HFFc6 (cell line): ENCODE measurements at places on chromosomes 1 and 21.

- peaks cover 19% of the 10 kb centered on the region for H3K4me1 ChIP-seq
- H3K36me3 ChIP-seq, result no peaks in the 10 kb centered on the region
- peak overlapping the region; percentile 77 for H3K27ac ChIP-seq
- H3K27me3 ChIP-seq, result peaks cover 4% of the 10 kb centered on the region
- peak overlapping the region; percentile 97 for H3K4me3 ChIP-seq
These were observed 667 bp downstream of the TMEM50B start for GRCh38 chr21:33478935-33479678.

DNA sequence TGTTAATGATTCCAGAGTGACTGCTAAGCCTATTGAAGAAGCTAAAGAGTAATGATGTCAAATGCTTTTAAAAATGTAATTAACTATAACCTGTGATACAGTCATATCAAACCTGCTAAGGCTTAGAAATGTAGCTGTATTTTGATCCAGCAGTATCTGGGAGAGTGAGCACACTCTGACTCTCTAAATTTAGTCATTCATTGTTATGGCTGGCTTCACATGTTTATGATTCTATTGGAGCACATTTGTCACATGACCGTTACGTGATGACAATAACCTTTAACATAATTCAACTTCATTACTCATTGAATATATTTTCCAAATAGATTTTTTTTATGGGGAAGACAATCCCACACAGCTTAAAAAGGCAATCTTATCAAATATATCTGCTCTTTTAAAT lies 587.1 kb downstream of the LMO4 start:
- peaks cover 5% of the 10 kb centered on the region; the same call in 1 of the 2 replicates for H3K36me3 ChIP-seq
- no peak overlapping the region for H3K27ac ChIP-seq
- no peak overlapping the region for H3K4me3 ChIP-seq

DNA sequence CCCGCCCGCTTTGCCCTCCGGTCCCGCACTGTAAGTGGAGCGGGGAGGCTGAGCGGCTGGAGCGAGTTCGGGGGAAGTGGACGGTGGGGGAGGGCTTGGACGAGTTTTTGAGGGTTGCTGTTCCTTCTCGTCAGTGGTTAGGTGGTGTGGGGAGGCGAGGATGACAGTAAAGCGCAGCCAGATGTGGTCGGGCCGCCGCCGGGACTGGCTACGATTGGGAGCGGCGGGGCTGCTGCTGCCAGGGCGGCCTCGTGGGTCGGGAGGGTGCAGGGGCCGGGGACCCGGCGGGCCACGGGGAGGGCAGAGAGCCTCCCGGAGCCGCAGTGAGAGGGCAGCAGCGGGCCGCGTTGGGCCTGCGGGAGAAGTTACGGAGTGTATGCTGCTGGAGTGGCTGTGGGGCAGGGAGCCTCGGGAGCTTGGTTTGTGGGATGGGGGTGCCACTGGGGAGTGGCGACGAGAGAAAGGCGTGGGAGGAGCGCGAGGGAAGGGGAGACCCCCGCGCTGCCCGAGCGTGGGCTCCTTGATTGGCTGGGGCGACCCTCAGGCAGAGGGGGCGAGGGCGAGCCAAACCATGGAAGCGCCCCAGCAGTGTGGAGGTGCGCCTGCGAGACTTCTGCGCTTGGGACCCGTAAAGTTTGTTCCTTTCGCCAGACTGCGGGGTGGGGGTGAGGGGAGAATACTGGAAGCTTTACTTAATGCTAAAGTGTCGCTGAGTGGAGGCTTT lies 2.1 kb downstream of the ADGRL2 start:
- peak; percentile 33 for DNase-seq
- H3K27me3 ChIP-seq, result peaks cover 23% of the 10 kb centered on the region
- H3K36me3 ChIP-seq, result no peaks in the 10 kb centered on the region

- H3K36me3 ChIP-seq, result no peaks in the 10 kb centered on the region
- H3K4me1 ChIP-seq, result no peaks in the 10 kb centered on the region
- DNase-seq, result peak; percentile 33
These were observed 24.9 kb upstream of the C1QA start for GRCh38 chr1:22611530-22611947.

GRCh38 chr1:2556678-2557481 lies 709 bp downstream of the TNFRSF14 start:
- H3K4me1 ChIP-seq, result peaks cover 12% of the 10 kb centered on the region
- peaks cover 1% of the 10 kb centered on the region for H3K27me3 ChIP-seq
- H3K27ac ChIP-seq, result peak overlapping the region; percentile 89
- no peaks in the 10 kb centered on the region for H3K36me3 ChIP-seq

DNA sequence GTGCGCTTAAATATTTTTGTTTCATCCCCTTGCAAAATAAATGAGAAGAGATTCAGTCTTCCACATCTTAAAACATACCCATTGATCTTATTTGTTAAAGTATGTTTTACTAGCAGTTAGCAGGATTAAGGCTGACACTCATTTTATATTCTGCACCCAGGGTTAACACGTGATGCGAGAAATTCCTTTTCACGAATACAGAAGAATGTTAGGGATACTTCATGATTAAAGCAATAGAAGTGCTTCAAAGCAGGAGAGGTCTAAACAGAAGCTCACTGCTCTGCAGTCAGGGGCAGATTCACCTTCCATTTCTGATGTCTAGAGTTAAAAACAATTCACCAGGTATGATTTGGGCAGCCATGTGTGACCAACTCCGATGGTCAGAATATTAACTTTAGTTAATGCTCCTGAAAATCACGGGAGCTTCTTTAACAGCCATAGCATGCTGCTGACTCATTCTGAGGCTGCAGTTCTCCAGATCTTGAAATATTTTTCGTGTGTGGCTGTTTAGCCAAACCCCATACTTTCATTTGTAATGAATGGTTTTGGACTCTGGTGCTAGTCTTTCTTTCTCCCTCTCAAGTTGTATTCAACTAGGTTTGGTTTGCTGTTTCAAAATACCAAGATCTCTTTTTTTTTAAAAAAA lies 19.7 kb downstream of the BCAR3 start:
- H3K27me3 ChIP-seq, result peaks cover 4% of the 10 kb centered on the region
- peaks cover 48% of the 10 kb centered on the region for H3K36me3 ChIP-seq
- peak overlapping the region; percentile 88 for H3K27ac ChIP-seq
- H3K4me1 ChIP-seq, result peaks cover 80% of the 10 kb centered on the region
- DNase-seq, result peak; percentile 81
- H3K4me3 ChIP-seq, result peak overlapping the region; percentile 72

DNA sequence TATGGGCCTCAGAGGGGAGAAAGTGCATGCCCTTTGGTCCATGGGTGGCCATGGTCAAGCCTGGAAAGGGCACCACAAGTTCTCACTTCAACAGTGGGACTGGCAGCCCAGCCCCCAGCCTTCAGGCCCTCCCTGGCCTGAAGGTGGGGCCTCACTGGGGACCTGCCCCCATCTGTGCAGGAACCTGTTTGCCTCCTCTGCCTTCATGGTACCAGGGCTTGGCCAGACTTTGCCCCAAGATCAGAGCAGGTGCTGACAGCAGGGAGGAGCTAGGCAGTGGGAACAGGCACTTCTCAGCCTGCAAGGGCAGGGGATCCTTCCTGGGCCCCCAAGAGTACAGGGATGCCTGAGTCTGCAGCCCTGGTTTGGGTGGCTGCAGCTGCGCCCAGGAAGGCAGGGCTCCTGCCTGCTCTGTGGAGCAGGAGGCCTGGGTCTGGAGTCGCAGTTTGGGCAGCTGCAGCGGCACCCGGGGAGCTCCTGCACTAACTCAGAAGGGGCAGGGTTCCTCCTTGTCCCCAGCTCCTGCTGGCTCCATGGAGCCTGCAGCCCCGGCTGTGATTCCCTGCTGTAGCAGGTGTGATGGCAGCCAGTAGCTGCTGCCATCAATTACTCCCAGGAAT lies 460.1 kb upstream of the NCAM2 start:
- no peaks in the 10 kb centered on the region for H3K4me1 ChIP-seq
- no peak for DNase-seq
- no peaks in the 10 kb centered on the region for H3K36me3 ChIP-seq
- H3K27me3 ChIP-seq, result no peaks in the 10 kb centered on the region

- no peaks in the 10 kb centered on the region for H3K27me3 ChIP-seq
- peak overlapping the region; percentile 85 for H3K27ac ChIP-seq
- H3K4me3 ChIP-seq, result peak overlapping the region; percentile 72
- H3K36me3 ChIP-seq, result peaks cover 17% of the 10 kb centered on the region
These were observed 139.9 kb downstream of the DHRS3 start for GRCh38 chr1:12477936-12478611.

DNA sequence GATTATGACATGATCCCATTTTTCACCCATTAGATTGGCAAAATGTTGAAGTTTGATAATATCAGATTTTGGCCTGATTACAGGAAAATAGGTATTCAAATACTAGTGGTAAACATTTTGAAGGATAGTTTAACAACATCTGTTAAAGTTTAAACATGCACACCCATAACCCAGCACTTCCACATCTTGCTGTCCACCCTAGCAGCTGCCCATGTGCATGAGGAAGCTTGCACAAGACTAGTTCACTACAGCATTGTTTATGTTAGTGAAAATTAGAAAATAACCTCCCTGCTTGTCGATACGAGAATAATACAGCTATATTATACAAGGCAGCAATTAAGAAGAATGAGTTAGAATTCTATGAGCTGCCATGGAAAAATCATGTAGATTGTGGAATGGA lies 127.6 kb downstream of the C1orf21 start:
- no peaks in the 10 kb centered on the region for H3K36me3 ChIP-seq
- no peak overlapping the region for H3K27ac ChIP-seq
- no peaks in the 10 kb centered on the region for H3K27me3 ChIP-seq
- no peak for DNase-seq

- H3K4me1 ChIP-seq, result peaks cover 60% of the 10 kb centered on the region
- H3K27ac ChIP-seq, result peak overlapping the region; percentile 99
- H3K27me3 ChIP-seq, result peaks cover 5% of the 10 kb centered on the region
- H3K4me3 ChIP-seq, result peak overlapping the region; percentile 33
These were observed 150.1 kb downstream of the PBX1 start for GRCh38 chr1:164709126-164709525.

GRCh38 chr1:43267291-43267805 lies 2.4 kb upstream of the TMEM125 start:
- peaks cover 12% of the 10 kb centered on the region; the same call in 1 of the 2 replicates for H3K36me3 ChIP-seq
- no peak overlapping the region for H3K27ac ChIP-seq
- peak; percentile 63 for DNase-seq
- H3K4me3 ChIP-seq, result no peak overlapping the region
- peaks cover 13% of the 10 kb centered on the region for H3K27me3 ChIP-seq
- peaks cover 11% of the 10 kb centered on the region for H3K4me1 ChIP-seq

- no peak for DNase-seq
- H3K4me1 ChIP-seq, result peaks cover 33% of the 10 kb centered on the region
- no peaks in the 10 kb centered on the region for H3K27me3 ChIP-seq
- no peak overlapping the region for H3K4me3 ChIP-seq
- no peak overlapping the region for H3K27ac ChIP-seq
These were observed 522.3 kb downstream of the COL11A1 start for GRCh38 chr1:102586022-102586421.

DNA sequence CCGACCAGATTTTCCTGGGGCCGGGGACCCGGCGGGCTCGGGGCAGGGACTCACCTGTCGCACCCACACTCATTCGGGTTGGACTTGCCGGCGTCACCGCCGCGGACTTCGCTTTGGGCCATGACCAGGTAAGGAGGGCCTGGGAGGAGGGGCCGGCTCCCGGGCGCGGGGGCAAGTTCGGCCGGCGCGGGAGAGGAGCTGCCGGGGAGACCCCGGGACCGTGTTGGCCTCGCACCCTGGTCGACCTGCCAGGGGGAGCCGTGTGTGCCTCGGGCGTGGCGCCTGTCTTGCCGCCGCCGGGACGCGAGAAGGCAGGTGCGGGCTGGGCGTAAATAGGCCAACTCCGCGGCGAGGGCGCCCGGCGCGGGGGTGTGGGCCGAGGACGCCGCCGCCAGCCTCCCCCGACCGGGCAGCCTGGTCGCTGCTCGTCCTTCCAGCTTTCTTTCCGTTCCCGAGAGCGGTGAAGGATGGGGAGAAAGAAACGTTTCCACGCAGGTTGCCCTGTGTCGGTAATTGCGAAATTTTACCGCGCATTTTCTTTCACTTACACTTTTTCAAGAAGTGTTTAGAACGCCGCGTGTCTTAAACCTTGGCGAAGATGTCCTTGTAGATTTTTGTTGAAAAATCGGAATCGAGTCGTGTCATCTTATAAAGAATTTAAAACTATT lies 558 bp downstream of the USP1 start:
- H3K4me3 ChIP-seq, result peak overlapping the region; percentile 95
- H3K27me3 ChIP-seq, result peaks cover 2% of the 10 kb centered on the region; the same call in 1 of the 2 replicates
- H3K27ac ChIP-seq, result peak overlapping the region; percentile 100
- DNase-seq, result no peak
